ENCODE measurements at places on chromosomes 5 and 9.

GRCh38 chr9:134496413-134497282 lies 145.0 kb upstream of the COL5A1 start:
- DNase-seq: no peak

DNA sequence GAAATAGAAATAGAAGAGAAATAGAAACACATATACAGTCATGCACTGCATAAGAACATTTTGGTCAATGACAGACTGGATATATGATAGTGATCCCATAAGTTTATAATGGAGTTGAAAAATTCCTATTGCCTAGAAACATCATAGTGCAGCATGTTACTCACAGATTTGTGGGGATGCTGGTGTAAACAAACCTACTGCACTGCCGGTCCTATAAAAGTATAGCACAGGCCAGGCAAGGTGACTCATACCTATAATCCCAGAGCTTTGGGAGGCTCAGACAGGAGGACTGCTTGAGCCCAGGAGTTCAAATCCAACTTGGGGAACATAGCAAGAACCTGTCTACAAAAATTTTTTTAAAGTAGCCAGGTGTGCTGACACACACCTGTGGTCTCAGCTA lies 240.6 kb upstream of the MAP3K1 start:
- DNase-seq: no peak

DNA sequence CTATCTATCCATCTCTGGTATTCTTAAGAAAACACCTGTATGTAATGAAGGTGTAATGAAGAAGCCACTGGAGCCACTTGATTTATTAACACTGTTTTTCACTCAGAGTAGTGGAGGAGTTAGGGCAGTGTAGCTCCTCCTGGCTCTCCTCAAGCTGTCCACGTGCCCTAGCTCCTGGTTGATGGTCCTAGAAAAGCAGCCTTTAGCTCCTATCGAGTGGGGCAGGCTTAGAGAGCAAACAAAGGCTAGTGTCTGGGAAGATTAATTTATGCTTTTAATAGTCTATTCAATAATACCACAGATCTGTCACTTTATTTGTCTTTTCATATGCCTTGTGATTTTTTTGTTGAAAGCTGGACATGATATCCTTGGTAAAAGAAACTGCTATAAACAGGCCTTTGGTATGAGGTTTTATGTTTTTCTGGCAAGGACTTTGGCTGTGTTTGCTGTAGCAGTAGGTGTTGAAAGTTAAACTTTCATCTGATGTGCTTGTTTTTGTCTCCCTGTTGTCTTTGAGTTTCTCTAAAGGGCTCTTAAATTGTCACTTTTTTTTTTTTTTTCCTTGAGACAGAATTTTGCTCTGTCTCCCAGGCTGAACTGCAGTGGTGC lies 141.1 kb downstream of the GCNT1 start:
- DNase-seq: no peak

GRCh38 chr5:59562756-59563389 lies 330.7 kb downstream of the PDE4D start:
- peak; percentile 7 for DNase-seq
